Stimulated activated CD4-positive, alpha-beta T cell treated with anti-CD3 and anti-CD28 coated beads, Interleukin-12 subunit alpha, Interleukin-12 subunit beta, amount 100 ng/mL, for 24 hours (primary cell): ENCODE measurements at places on chromosomes 6 and 20.

GRCh38 chr6:31920811-31921210 lies 6.7 kb upstream of the C2 start:
- DNase-seq, result no peak

- DNase-seq, result no peak
Observed at GRCh38 chr6:166683477-166683876, 56.4 kb upstream of the RPS6KA2 start.

GRCh38 chr6:15079288-15079817 lies 166.5 kb upstream of the JARID2 start:
- no peak for DNase-seq

GRCh38 chr6:168258795-168259194 lies 60.8 kb downstream of the DACT2 start:
- no peak for DNase-seq

GRCh38 chr6:32439602-32440214 lies at the start of gene HLA-DRA:
TSS of gene HLA-DRA (plus strand) at chr6:32439887. CDS start at chr6:32439951, 64 bp downstream.
- no peak for DNase-seq

- DNase-seq, result no peak
Observed at GRCh38 chr6:9789201-9789600, 625.7 kb downstream of the TFAP2A start.

- no peak for DNase-seq
Observed at GRCh38 chr20:20553541-20553940, 158.9 kb downstream of the RALGAPA2 start.

DNA sequence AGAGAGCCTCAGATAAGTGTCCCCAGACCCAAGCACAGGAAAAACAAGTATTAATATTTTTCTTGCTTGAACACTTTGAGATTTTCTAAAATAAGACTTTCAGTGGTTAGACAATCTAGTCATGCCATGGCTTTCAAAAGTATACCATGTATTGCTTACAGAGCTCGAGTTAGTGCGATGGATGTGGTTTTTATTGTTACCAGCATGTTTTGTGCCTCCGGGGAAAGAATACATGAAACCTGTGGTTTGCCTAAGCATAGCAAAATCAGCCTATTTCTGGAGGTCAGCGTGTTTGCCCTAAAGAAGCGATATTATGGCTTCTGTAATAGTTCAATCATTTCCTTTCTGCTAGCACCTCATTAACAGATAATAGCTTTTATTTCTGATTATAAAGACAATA lies 21.6 kb downstream of the RIN2 start:
- no peak for DNase-seq

DNA sequence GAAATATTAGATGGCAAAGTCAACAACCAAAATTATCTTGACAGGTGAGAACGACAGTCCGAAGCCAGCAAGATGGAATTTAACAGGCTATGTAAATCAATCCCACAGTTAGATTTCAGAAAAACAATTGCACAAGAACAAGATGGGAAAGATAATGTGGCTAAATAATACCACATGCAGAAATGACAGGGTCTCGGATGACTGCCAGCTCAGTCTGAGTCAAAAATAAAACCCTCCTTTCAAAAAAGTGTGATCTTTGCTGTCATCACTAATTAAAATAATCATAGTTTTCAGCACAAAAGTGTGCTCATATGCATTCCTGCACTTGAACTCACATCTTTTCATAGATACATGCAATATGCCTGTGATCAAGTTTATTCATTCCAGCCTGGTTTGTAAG lies 25.9 kb downstream of the FOXQ1 start:
- DNase-seq, result no peak

DNA sequence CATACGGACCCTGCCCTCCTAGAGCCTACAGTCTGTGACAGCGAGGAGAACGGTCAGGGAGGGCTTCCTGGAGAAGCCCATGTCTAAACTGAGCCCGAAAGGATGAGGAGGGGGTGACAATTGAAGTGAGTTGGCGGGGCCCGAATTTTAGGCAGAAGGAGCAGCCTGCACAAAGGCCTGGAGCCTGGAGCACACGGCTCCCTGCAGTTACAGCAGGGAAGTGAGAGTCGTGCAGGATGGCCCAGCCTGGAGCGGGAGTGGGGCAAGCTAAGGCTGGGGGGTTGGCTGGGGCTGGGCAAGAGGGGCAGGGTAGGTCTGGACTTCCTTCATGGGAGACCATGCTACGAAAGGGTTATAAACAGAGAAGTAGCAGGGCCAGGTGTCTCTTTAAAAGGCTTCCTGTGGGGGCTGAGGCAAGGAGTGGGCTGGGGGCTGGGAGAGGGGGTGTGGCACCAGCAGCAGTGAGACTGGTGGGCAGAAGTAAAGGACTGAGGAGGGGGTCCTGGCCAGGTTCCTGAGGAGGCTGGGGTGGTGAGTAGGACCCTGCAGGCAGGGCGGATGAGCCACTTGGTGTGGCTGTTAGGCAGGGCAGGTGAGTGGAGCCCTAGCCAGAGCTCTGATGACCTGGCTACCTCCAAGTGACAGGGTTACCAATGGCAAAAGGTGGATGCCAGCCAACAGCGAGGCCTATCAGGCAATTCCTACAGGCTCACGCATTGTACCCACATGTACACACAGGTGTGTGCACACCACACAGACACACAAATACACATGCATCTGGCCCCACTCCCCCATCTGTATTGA lies 119.2 kb downstream of the MRPL14 start:
- DNase-seq, result no peak

- no peak for DNase-seq
Observed at GRCh38 chr6:154683756-154684523, 49.3 kb upstream of the SCAF8 start.

- DNase-seq, result no peak
Observed at GRCh38 chr20:33419140-33419974, 18.0 kb upstream of the CDK5RAP1 start.

DNA sequence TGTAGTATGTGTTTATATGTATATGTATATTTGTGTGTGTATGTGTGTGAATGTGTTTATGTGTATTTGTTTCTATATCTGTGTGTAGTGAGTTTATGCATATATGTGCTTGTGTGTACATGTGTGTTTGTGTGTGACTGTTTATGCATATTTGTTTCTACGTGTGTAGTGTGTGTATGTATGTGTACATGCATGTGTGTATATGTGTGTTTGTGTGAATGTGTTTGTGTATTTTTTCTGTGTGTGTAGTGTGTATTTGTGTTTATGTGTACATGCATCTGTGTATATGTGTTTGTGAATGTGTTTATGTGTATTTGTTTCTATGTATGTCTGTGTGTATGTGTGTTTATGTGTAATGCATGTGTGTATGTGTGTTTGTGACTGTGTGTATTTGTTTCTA lies 12.1 kb upstream of the SMOC2 start:
- DNase-seq, result no peak

DNA sequence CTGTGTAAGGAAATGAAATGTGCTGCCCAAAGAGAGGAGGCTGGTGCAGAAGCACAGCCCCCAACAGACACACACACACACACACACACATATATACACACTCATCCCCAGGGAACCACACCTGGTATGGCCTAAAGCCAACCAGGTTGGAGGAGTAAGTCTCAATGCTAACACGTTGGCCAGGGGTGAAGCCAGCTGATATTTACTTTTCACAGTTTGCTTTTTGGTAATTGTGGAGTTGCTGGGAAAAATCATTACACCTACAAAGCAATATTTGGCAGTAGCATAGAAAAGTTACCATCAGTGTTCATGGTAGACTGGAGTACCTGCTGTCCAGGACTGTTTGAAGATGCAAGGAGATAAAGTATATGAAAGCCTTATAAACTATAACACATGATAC lies 50.3 kb upstream of the NAA20 start:
- no peak for DNase-seq

- DNase-seq, result no peak
Observed at GRCh38 chr6:98716341-98716740, 118.0 kb upstream of the POU3F2 start.

- DNase-seq, result no peak
Observed at GRCh38 chr20:50450881-50451752, 59.1 kb upstream of the PTPN1 start.

DNA sequence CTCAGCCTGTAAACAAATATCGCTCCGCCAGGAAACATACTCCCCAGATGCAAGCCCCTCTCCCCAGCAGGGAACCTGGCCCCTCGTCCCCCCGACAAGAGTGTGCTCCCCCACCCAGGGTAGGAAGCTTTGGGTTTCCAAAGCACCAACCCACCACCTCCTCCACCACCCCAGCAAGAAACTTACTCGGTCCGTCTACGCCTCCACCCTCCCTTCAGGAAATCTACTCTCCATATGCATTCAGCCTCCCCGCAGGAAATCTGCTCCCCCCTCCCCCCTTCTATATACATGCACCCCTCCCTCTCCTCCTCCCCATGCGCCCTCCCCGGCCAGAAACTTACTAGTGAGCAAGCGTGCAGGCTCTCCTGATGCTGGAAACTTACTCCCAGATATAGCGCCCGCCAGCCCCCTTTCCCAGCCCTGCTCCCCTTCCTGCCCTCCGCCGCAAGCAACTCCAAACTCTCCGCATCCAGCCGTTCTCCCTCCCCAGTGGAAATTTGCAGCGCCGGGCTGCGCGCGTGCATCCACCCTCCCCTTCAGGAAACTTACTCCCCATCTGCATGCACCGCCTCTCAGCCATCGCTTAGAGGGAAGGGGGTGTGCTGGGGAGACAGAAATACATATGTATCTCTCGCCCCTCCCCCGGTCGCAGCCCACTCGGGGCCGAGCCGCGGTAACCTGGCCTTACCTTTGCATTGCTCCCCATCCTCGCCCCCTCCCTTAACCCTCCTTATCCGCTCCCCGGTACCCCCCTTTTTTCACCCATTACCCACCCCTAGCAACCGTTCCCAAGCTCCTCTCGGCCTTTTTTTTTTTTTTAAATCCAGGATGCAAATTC lies at the start of gene TRERF1:
Gene TRERF1, minus strand, starts transcription at position 594 of the 838 bp plus-strand sequence. CDS start 182,336 bp downstream, outside the sequence.
- DNase-seq, result peak; percentile 20

DNA sequence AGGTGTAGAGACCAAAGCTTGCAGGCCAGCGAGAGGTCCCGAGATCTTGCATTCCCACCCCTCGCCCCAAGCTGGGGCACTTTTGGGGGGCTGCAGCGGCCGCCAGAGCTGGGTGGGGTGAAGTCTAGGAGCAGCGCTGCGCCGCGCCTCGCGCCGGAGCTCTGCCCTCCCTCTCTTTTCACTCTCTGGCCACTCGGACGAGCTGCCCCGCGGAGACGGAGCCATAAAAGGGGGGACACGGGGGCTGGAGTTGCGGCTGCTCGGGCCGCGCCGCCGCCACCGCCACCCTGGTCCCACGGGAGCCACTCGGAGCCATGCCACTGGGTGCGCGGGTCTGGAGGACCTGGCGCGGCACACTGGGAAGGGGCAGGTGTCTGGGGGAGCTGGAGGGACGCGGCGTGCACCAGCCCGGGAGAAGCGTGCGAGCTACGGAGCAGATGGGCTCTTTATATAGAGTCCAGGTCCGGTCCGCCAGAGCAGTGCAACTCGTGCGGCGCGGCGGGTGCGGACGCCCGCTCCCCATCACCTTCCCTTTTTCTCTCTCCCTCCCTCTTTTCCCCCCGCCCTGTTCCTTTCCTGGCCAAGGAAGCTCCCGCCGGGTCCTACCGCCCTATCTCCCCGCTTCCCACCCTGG lies 687 bp upstream of the HTR1B start:
- no peak for DNase-seq

- DNase-seq, result peak; percentile 65
Observed at GRCh38 chr6:3251462-3252314, 7.1 kb upstream of the PSMG4 start.

- DNase-seq, result no peak
Observed at GRCh38 chr6:20220359-20220758, 8.1 kb upstream of the MBOAT1 start.

DNA sequence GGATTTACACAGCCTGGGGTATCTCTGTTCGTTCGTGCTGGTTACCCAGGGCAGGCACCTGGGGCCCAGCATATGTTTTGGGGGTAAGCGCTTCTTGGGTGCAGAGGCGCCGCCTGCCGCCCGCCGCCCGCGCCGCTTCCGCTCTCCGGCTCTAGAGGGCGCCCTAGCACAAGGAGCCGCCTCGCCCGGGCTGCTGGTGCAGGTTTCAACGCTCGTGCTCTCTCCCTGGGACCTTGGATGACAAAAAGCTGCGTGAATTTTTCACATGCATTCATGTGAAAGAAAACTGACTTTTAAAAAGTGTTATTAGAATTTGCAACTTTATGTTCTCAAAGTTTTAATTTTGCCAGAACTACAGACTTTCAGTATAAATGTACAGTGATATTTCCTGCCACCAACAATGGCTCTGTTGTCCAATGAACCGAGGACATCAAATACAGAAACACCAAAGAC lies 32.5 kb downstream of the PRR18 start:
- peak; percentile 73 for DNase-seq

GRCh38 chr6:158799051-158799792 lies 19.9 kb downstream of the EZR start:
- DNase-seq, result no peak

DNA sequence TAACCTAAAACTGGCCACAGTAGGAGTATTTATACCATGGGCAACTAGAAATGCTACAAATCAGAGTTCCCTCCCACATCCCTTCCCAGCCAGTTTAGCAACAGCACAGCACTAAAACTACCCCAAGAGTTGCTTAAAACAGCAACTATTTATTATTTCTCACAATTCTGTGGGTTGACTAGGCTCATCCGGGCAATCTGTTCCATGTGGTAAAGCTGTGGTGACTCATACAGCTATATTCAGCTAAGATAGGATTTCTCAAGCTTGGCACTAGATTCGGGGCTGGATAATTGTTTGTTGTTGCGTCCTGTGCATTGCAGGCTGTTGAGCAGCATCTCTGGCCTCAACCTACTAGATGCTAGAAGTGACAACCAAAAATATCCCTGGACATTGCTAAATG lies 8.6 kb upstream of the HECA start:
- no peak for DNase-seq

GRCh38 chr20:25549843-25550477 lies 35.4 kb downstream of the NINL start:
- DNase-seq, result no peak

GRCh38 chr6:161027385-161027784 lies 35.8 kb downstream of the MAP3K4 start:
- DNase-seq, result no peak

- DNase-seq, result no peak
Observed at GRCh38 chr6:7578931-7579330, 11.1 kb upstream of the SNRNP48 start.

GRCh38 chr20:62596486-62596885 lies 45.8 kb upstream of the SLCO4A1 start:
- no peak for DNase-seq

DNA sequence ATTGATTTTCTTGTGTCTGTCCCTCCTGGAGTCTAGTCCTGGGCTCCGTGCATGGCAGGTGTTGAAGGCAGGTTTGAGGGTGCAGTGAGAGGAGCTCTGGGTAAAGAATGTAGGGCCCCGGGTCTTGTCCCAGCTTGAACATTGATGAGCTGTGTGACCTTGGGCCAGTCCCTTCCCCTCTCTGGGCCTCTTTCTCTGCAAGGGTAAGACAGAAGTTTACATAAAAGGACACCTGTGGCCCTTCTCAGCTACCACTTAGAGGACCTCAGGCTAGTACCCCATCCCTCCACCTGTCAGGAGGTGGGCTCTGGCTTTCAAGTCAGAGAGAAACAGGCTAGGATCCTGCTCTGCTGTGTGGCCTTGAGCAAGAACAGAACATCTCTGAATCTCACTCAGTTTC lies 55.3 kb upstream of the CTNNBL1 start:
- DNase-seq, result no peak

- DNase-seq, result no peak
Observed at GRCh38 chr6:98107801-98108200, 726.6 kb upstream of the POU3F2 start.

GRCh38 chr20:53642196-53643030 lies 48.8 kb upstream of the ZNF217 start:
- DNase-seq, result no peak

GRCh38 chr20:62850333-62850974 lies 11.2 kb downstream of the TCFL5 start:
- no peak for DNase-seq
